Urinary bladder (tissue), 4 donors: ENCODE measurements at places on chromosomes 2 and 18. TPM values are rescaled to one million over a fixed set of nuclear protein-coding genes. Genes with fewer than 3 reads are reported as not detected.

C2orf72 gene
- total RNA-seq, result 3.7 TPM

OR6B3 gene
- total RNA-seq, result not detected

IL1F10 gene
- not detected for total RNA-seq

REG1A gene
- total RNA-seq, result not detected

ONECUT2 gene
- total RNA-seq, result 0.11 TPM

RGPD3 gene
- total RNA-seq, result 1.6 TPM
